Lower lobe of right lung (tissue), 2 donors: ENCODE measurements at places on chromosomes 6 and 20.

DNA sequence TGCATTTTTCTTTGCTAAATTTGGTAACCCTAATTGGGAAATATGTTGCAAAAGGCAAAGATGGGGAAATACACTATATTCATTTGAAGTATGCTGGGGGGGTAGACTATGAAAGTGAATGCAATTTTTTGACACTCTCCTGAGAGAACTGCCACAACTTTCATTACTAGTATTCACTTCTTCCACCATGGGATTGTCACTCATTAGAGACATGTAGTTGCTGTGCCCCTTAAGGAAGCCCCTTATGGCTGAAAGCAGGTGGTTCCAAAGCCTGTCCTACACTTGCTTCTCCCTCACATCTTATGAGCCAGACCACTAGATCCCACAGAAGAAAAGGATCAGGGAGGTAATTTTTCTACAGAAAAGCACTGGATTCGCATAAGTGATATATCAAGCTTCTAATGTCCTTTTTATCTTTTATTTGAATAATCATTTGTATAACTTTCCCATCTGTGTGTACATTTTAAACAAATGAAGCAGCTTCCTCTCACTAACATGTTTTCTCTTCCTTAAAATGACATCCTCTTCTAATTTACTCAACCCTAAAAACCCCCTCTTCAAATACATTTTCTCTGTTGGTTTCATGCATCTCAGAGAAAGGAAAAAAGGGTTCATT lies 83.8 kb downstream of the GCLC start:
- no peaks in the 10 kb centered on the region for H3K36me3 ChIP-seq
- peaks cover 33% of the 10 kb centered on the region for H3K4me1 ChIP-seq
- no peaks in the 10 kb centered on the region for H3K27me3 ChIP-seq
- no peak overlapping the region for H3K27ac ChIP-seq
- no peak for DNase-seq

- no peak overlapping the region for H3K27ac ChIP-seq
- DNase-seq = no peak
- no peaks in the 10 kb centered on the region for H3K27me3 ChIP-seq
- no peaks in the 10 kb centered on the region for H3K36me3 ChIP-seq
Measured at GRCh38 chr6:142331601-142332000, 29.8 kb downstream of the ADGRG6 start.

- H3K4me3 ChIP-seq = no peak overlapping the region
- no peaks in the 10 kb centered on the region for H3K36me3 ChIP-seq
- H3K4me1 ChIP-seq = no peaks in the 10 kb centered on the region
- no peak for DNase-seq
- H3K27ac ChIP-seq = no peak overlapping the region
Measured at GRCh38 chr6:54285595-54285994, 22.6 kb upstream of the TINAG start.

- no peak overlapping the region for H3K4me3 ChIP-seq
- no peak for DNase-seq
- no peaks in the 10 kb centered on the region for H3K27me3 ChIP-seq
- no peaks in the 10 kb centered on the region for H3K4me1 ChIP-seq
Measured at GRCh38 chr6:80181352-80182081, 75.0 kb downstream of the BCKDHB start.

GRCh38 chr20:54176610-54177009 lies 2.8 kb upstream of the CYP24A1 start:
- no peak overlapping the region for H3K4me3 ChIP-seq
- H3K27ac ChIP-seq = no peak overlapping the region
- no peak for DNase-seq
- H3K36me3 ChIP-seq = no peaks in the 10 kb centered on the region

DNA sequence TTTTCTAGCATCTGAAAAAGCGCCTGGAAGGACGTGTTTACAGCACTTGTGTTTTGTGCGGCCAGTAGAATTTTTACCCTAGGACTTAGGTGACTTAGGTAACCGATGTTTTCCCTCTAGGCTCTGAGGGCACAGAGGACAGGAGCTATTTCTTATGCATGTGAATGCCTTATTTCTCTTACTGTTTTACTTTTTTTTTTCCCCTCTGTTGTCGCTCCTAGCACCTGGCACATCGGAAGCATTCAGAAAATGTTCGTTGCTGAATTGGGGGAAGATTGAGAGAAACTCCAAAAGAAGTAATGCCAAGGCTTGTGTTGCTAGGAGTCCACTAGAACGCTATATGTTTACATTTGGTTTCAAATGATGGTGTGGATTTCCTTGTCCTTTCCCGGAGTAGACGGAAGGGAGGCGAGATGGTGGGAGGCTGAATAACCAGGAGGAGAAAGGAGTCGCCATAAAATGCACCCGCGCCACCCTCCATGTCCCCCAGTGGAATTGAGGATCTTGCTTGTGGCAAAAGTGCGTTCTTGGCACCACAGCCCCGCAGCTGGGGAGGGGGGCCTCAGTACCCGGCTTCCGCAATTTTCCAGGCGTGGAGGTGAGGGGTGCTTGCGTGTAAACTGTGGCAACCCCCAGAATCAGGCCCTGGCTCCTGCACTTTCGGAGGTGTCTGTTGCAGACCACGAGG lies 6.9 kb downstream of the OLIG3 start:
- no peaks in the 10 kb centered on the region for H3K36me3 ChIP-seq
- H3K4me1 ChIP-seq = peaks cover 22% of the 10 kb centered on the region
- no peak overlapping the region for H3K27ac ChIP-seq
- no peak for DNase-seq
- no peak overlapping the region for H3K4me3 ChIP-seq

DNA sequence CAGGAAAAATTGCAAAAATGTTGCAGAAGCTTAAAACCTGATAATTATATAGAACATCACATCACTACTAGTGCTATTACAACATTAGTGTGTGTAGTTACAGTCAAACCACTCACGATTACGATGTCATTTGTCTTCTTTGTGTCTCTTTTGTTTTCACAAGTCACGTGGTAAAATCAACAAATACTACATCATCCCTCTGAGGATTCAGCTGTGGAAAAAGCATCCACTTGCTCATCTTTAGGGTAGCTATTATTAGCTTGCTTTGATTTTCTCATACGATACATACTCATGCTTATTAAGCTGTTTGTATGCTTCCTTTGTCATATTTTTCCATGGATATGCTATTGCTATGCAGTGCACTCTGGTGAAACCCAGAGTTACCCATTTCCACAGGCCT lies 22.2 kb upstream of the ATXN1 start:
- no peaks in the 10 kb centered on the region for H3K36me3 ChIP-seq
- H3K27me3 ChIP-seq = no peaks in the 10 kb centered on the region
- no peak for DNase-seq
- H3K4me1 ChIP-seq = no peaks in the 10 kb centered on the region

GRCh38 chr20:9949563-9949962 lies 85.2 kb upstream of the ANKEF1 start:
- no peak overlapping the region for H3K4me3 ChIP-seq
- H3K4me1 ChIP-seq = no peaks in the 10 kb centered on the region
- H3K27ac ChIP-seq = no peak overlapping the region

GRCh38 chr20:37237656-37238055 lies 24.0 kb downstream of the GHRH start:
- no peak overlapping the region for H3K4me3 ChIP-seq
- no peak overlapping the region for H3K27ac ChIP-seq
- H3K27me3 ChIP-seq = no peaks in the 10 kb centered on the region
- no peaks in the 10 kb centered on the region for H3K4me1 ChIP-seq
- no peak for DNase-seq
